Head of caudate nucleus (tissue), 42 donors: ENCODE measurements at places on chromosomes 7 and 10.

DNA sequence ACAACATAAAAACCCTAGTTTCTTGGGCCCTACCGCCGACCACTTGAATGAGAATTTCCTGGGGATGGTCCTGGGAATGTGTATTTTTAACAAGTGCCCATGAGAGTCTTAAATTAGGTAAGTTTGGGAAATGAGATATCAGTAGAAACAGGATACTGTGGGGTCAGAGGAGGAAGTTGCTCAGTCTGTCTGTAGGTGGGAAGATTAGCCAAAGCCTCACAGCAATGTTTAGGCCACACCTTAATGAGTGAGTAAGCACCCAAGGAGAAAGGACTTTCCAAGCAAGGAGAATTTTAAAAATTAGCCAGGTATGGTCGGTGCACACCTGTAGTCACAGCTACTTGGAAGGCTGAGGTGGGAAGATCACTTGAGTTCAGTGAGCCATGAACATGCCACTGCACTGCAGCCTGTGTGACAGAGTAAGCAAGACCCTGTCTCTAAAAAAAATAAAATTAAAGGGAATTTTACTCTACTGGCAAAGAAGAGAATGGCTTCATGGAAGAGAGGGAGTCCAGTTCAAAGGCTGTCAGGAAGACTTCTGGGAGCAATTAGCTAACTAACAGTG, 31.9 kb downstream of the PAPSS2 start:
- DNase-seq, result no peak

DNA sequence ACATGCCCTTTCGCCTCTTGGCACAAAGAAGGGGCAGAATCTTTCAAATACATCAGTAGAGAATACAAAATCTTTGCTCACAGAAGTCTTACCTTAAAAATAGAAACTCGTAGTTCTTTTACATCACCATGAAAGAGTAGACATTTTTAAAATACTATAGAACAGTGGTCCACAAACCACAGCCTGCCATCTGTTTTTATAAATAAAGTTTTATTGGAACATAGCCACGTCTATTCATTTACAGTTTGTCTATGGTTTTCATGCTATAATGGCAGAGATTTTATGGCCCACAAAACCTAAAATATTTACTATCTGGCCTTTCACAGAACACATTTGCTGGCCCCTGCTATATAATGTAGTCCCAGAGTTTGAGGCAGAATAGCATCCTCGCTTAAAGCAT, 46.1 kb upstream of the CABCOCO1 start:
- DNase-seq, result no peak

DNA sequence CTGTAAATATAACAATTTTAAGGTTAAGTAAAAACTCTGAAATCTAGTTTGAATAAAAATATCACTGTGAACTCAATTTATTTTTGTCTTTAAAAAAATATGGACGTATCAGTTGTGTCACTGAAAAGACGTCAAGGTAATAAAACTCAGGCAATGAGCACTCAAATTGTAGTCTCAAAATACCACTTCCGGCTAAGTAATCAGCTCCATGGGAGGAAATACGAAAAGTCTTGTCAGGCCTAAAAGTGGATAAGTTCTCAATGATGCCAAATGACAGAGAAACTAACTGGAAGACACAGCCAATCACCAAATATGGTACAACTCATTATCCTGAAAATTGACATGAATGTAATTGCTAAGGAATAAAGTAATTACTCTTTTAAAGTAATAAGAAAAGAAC, 719 bp downstream of the CALN1 start:
- no peak for DNase-seq

DNA sequence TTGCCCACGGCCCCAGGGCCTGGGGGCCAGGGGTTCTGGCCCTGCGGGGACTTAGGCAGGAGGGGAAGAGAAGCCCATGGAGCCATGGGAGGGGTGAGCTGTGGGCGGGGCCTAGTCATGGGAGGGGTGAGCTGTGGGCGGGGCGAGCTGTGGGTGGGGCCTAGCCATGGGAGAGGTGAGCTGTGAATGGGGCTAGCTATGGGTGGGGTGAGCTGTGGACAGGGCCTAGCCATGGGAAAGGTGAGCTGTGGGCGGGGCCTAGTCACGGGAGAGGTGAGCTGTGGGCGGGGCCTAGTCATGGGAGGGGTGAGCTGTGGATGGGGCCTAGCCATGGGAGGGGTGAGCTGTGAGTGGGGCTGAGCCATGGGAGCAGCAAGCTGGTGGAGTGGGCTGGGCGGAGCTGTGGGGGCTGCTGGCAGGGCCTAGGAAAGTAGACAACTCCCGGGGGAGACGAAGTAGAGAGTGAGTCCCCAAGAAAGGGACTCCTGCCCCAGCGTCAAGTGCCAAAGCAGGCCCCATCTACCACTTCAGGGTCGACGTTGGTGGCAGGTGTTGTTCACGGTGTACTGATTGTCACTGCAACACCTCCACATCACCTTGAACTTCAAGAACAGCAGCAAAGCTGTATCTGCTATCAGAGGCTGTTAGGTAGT, 19.2 kb upstream of the TTYH3 start:
- DNase-seq, result no peak

DNA sequence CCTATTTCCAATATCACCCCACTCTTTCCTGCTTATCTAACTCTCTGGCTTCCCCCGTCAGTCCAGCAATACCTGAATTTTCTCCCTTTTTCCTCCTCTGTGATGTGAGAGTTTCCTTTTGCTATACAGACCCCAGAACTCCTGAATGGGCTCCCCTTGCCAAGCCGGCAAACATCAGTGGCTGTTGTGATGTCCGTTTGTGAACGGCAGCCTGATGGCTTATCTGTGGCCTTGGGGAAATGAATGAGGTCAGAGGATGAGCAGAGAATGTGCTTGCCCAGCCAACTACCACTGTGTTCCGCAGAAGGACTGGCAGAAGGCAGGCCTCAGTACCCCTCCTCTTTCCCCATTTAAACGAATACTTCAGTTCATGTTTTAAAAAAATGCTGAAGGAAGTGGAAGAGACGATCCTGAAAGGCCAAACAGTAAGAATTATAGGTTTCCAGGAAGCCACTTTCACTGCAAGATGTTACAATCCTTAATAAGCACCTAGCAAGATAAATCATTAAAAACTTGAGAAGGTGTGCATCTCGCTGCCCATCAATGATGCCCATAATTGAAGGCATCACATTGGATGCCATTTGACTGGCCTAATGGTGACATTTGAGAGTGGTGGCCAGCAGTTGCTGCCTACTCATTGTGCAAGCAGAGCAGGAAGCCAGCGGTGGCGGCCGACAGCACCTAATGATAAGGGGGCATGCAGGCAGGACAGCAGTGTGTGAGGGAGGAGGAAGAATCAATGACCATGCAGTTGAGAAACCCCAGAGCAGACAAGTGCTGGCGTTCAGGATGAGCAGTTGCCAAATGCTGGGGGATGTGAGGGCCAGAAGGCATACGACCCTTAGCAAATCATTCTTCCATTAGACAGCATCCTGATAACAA, 31.5 kb downstream of the SLC18A2 start:
- DNase-seq, result no peak

GRCh38 chr7:141700848-141701371, 1.1 kb downstream of the DENND11 start:
- no peak for DNase-seq

DNA sequence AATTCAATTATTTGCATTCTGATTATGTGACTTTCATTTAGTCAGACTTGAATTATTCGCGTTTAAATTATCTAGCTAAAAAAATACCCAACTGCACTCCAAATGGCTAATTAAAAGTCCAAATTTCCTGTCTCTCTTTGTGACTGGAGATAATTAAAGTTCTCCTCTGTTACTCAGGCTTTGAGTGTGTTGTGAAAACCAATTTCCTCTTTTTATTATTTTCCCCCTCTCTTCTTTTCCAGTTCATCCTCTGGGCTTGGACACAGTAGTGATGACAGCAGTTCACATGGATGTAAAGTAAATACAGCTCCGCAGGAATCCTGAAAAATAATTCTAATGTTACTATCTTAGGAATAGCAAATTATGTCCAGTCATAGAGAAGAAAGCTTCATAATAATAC, 80.6 kb downstream of the SNX10 start:
- DNase-seq, result no peak

DNA sequence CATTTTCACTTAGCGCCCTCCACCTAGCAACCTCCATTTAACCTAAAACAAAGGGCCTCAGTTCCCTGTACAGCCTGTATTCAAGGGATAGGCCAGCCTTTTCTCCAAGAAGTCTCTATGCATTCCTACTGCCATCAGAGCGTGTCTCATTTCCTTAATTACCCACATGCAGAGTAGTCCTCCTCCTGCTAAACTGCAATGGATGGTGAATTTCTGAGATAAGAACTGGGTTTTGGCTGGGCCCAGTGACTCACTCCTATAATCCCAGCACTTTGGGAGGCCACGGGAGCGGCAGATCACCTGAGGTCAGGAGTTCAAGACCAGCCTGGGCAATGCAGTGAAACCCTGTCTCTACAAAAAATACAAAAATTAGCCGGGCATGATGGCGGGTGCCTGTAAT, 71.1 kb upstream of the GPR158 start:
- DNase-seq, result no peak

GRCh38 chr10:23200997-23201652, 9.0 kb downstream of the PTF1A start:
- no peak for DNase-seq

DNA sequence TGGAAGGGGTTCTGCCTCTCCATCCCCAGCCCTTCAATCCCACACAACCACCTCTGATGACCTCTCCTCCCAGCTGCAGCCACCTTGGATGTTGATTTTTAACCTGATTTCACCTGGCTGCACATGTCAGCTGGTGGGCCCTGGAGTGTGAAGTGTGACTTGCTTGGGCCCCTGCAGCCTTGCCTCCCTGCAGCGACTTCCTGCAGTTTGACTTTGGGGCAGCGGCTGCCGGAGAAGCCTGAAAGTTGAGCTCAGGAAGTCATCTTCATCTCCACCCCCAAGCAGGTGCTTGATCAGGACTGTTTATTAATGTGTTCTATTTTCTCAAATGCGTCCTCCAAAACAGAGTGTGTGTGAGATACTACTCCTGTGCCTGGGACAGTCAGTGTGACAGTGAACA, 675.2 kb upstream of the GALNT17 start:
- no peak for DNase-seq

DNA sequence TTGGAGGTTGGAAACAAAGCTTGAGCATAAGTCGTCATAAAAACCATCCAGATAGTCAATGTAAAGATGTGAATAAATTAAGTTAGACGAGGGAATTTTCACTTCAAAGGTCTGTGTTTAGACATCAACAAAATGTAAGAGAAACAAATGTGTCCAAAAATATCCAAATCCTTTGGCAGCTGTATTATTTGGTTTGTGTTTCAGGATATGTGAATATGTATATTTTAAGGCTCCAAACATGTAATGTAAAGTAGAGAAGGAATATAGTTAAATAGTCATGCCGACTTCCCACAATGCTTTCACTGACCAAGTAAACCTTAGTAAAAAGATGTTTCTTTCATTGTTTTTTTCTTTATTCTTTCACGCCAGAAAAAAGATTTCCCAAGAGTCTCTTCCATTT, 604.9 kb upstream of the NRP1 start:
- no peak for DNase-seq

GRCh38 chr7:29607889-29608288, 44.3 kb downstream of the PRR15 start:
- no peak for DNase-seq
